ENCODE measurements at places on chromosomes 16 and 17.
A peak's percentile ranks its signal among the peaks of the same experiment; 100 is the strongest.

DNA sequence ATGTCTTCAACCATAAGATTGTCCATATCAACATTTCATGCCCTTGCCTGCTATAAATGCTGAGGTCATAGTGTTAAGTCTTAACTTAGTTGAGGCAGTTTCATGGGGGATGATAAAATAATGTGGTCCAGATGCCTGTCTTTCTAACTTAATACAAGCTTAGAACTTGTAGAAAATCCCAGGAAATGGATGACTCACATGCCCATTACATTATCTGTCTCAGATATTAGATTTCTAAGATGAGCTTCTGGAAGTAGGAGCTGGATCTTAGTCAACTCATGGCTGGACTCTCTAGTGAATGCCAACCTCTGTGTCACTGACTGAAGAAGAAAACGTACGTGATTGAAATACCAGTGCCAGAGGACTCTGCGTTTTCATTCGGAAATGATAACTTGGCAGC is 797.5 kb upstream of the EEF2KMT start:
- DNase-seq, result no peak

- DNase-seq, result no peak
Observed at GRCh38 chr16:3889059-3889458, 8.5 kb upstream of the CREBBP start.

- DNase-seq, result no peak
Observed at GRCh38 chr17:32516940-32517701, 30.3 kb downstream of the CDK5R1 start.

DNA sequence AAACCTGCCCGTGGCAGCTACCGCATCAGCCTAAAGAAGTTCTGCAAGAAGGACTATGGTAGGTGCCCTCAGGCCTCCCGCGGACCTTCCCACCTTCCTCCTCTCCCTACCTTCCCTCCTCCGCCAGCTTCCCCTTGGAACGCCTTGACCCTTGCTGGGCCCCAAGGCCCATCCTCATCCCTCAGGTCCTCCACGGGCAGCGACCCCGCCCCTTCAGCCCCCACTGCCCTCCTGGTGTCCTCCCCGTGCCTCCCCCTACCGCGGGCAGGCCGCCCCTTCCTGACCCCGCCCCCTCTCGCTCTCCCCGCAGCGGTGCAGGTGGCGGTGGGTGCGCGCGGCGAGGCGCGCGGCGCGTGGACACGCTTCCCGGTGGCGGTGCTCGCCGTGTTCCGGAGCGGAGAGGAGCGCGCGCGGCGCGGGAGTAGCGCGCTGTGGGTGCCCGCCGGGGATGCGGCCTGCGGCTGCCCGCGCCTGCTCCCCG is 1.4 kb upstream of the TBC1D24 start:
- no peak for DNase-seq

GRCh38 chr16:48323783-48324775 is 61.1 kb downstream of the SIAH1 start:
- no peak for DNase-seq

DNA sequence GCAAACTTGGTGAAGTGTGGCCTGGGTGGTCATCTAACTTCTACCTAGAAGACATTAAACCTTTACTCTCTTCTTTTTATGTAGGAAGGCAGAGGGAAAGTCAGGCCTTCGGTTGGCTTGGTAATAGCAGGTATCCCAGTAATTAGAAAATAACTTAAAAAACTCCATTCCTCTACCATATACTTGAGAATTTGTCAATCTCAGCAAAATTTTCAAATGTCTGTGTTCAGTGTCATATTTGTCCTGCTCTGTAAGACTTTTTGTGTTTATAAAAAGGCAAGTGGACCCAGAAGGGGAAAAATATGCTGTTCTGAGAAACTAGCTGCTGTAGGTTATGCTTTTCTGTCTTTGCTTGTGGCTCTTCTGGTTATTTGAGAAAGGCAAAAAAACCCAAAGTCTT is 5.8 kb downstream of the HMOX2 start:
- DNase-seq, result no peak

DNA sequence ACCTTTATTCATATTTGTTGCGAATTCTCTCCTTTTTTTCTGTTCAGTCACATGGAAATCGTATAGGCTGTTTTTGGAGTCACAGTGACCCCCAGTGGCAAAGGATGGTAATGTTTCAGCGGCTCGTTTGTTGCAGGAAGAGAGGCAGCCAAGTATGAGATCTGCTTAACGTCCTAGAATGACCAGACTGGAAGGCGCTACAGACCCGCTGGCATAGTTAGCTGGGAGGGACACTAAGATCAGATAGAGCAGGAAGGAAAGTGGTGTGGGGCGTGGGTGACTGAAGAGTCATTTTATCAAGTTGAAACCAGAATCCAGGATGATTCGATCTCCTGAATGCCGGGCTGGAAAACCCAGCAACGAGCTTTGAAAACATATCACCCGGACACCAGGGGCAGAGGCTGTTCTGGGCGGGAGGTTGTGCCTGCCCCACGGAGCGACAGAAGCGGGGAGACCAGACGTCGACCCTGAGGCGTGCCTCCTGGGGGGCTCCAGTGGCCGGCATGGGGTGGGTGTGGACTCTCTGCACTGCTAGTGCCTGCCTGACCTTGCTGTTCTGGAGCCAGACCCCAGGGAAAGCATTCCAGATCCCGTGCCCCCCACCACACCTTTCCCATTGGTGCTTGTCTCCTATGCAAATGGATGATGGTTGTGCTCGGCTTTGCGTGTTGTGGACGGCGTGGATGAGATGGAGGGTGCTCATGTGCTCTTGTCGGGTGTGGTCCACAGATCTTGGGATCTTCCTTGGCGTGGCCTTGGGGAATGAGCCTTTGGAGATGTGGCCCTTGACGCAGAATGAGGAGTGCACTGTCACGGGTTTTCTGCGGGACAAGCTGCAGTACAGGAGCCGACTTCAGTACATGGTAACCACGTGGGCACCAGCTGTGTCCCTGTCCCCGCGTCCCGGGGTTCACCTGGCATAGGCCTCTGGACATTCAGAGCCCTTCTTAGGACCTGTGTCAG is 7.7 kb downstream of the IL34 start:
- peak; percentile 60 for DNase-seq
